Kidney capillary endothelial cell (primary cell): ENCODE measurements at places on chromosomes 5 and 9.

GRCh38 chr9:123445116-123445515, 89.1 kb downstream of the CRB2 start:
- no peak for DNase-seq

GRCh38 chr5:128237546-128237945, 154.0 kb downstream of the SLC12A2 start:
- DNase-seq: no peak

DNA sequence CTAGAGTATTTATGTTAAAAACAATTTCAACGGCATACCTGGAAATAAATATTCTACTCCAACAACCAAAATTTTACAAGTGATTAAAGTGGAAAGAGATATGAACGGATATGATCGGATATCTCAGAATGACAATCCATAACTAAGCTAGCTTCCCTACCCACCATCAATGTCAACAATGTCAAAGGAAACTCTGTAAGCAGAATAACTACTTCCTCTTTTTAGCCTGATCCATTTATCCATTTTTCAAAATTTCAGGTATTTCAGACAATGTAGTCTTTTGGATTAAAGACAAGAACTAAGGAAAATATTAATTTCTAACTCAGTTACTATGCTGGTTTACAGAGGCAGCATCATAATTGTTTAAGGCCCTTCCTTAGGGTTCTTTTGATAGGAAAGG, 188.7 kb downstream of the DENND1A start:
- no peak for DNase-seq

- no peak for DNase-seq
Observed at GRCh38 chr5:115542651-115543364, 1.8 kb downstream of the FEM1C start.

DNA sequence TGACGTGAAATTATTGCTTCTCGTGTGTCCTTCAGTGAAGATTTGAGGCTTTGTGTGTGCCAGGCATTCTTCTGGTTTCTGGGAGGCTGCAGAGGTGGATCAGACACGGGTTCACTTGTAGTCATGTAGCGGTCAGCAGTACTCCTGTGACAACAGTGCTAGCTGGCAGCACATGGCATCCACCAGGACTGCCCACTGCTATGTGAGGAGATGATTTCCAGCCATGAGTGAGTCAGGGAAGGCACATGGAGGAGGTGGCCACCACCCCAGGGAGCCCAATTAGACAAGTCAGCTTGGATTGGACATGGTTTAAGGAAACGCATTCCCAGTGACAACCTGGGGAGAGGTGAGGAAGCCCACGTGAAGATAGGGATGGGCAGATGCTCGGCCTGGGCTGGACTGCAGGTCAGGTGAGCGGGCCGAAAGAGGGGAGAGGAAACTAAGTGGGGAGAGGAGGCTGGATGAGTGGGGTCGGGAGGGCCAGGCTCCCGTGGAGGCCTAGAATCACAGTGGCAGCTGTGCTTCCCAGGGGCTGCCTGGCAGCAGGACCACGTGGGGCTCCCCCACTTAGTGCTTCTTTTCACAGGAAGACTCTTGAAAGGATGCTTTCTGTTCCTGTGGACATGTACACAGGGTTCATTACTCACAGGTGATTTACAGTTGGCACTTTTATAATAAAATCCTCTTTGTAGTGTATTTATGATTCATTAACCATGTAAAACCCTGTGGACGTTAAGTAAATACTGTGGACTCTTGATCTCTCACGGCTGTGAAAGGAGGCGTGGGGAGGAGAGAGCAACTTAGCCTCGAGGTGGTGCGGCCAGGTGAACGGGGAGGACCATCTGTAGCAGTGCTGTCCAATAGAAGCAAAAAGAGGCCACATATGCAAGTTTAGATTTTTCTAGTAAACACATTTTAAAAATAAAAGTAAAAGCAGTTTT, 80.0 kb upstream of the OTULINL start:
- DNase-seq: no peak

DNA sequence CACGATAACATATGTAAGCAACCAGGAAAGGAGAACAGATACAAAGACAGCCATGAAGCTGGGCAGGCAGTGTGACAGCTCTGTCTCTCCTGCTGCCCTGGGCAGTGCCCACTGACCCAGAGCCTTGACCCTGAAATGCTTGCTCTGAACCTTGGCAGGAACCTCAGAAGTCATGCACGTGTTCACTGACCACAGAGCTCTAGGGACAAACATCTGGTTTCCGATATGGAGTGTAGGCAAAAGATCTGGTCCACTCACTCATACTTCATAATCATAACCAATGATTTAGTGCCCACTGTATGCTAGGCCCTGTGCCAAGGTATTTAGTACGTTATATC, 102.6 kb downstream of the FSTL4 start:
- no peak for DNase-seq

- DNase-seq: no peak
Observed at GRCh38 chr9:6924988-6925563, 167.3 kb downstream of the KDM4C start.

DNA sequence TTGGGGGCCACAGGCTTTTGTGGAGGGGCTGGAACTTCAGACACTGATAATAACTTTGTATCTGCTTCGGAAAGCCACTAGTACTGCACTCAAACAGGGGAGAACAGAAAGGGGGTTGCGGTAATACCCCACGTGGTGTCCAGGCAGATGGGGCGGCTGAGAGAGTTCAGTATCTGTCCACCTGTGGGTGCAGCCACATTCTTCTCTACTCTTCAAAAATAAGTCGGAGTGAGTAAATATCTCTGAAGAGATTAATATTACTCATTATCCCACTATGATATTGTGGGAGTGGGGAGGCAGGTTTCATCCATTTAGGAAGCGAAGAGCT, 102.1 kb upstream of the SSBP2 start:
- no peak for DNase-seq

DNA sequence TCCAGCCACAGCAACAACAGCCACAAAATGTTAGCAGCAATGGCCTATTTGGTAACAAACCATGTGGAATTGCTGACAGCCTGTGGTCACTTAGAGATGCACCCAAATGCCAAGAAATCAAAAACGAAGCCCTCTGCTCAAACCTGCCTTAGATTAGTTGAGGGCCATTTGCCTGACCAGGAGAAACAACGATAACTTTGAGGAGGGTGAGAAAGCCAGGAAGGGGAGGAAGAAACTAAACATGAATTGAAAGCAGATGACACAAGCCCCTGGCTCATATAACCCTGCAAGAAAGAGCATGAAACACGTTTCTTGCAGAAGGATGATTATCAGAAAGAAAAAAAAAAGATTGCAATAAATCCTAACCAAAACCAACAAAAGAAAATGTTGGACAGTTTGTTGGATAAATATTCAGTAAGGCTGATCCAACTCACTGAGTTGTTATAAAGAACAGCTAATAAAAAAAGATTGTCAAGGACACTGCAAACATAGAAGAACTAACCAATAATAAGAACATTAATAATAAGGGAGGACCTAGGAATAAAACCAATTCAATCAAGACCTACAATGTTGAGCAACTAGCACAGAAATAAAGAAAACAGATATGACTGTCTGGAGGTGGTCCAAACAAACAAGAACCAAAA, 140.5 kb upstream of the SLC30A5 start:
- no peak for DNase-seq

- no peak for DNase-seq
Observed at GRCh38 chr9:23412458-23412857, 413.6 kb downstream of the ELAVL2 start.

GRCh38 chr5:116876240-116876840, 301.7 kb upstream of the SEMA6A start:
- peak; percentile 41 for DNase-seq

DNA sequence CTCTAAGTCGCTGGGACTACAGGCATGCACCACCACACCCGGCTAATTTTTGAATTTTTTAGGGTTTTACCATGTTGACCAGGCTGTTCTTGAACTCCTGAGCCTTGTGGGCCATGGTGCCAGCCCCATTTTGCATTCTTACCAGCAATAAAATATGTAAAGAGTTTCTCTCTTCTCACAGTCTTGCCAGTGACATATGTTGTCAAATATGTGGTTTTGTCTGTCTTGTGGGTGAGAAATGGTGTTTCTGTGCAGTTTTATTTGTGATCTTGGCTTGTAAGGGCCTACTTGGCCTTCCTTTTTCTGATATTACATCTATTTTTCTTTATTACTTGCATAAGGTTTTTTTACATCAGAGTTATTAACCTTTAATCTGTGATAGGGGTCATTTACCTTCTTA, 47.1 kb downstream of the SPIN1 start:
- no peak for DNase-seq

GRCh38 chr9:78871452-78872331, 574.8 kb downstream of the PSAT1 start:
- no peak for DNase-seq

GRCh38 chr9:132885720-132886333, 7.1 kb downstream of the SPACA9 start:
- DNase-seq: no peak

DNA sequence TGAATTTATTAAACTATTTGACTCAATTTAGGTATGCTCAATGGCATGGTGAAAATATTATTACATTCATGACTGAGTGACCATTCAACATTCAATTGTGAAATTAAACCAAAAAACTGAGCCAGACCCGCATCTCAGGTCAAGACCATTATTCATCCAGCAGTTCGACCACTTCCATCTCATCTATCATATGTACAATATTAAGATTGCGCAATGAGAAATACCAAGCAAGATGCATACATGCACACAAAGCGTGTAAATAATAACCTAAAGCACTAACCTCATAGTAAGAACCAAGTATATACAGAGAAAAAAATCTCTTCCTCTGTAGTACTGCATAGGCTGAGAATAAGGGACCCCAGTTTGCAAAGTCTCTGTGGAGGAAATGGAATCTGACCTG, 310.2 kb downstream of the ADGRV1 start:
- no peak for DNase-seq

DNA sequence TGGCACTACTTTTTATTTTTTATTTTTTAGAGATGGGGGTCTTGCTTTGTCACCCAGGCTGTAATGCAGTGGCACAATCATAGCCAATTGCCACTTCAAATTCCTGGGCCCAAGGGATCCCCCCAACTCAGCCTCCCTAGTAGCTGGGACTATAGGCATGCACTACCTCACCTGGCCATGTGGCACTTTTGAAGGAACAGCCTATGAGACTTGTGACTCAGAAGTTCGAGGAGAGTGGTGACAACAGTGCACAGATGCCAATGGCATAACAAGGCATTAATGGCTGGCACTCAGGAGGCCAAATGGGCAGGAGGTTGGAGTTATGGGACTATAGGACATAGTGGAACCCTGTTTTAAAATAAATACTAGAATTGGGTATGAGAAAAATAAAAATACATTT, 33.7 kb downstream of the ANKRD31 start:
- DNase-seq: no peak

GRCh38 chr9:114958021-114958843, 27.8 kb upstream of the TNFSF8 start:
- no peak for DNase-seq

DNA sequence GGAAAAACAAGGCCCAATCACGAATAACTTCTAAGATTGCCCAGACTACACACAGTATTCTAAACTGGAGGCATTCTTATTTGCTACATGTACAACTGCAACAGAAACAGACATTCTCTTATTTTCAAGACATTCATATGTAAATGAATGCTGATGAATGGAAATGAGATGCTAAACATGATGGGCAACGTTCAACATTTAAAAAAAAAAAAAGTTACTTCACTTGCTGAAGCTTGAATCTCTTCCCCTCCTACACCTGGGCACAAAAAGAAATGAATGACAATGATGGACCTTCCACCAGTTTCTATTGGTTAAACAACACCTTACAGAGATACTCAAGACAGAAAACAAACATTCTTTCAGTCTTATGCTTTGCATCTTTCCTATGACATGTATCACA, 160.5 kb downstream of the BNC2 start:
- no peak for DNase-seq

DNA sequence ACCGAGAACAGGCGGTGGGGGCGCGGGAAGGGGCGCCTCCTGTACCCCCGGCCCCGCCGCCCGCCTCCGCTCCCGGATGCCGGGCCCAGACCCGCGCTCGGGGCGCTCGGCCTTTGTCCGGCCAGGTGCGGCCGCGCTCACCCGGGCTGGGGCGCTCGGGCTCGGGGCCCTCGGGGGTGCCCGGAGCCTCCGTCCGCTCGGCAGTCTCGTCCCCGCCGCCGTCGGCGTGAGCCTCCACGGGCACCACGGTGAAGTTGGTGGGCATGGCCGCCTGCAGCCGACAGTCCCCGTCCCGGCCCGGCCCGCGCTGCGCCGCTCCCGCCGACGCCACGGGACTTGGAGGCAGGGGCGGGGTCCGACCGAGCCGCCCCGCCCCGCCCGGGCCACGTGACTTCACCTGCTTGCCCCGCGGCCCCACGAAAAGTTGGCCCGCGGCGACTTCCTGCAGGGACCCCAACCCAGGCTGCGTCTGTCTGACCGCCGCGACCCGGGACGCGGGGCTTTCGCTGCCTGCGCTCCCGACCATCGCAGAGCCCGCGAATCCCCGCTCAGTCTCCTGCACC, at the start of gene SLC12A7:
SLC12A7 (minus strand) TSS at position 337 of the 563 bp plus-strand sequence; CDS start at position 265, 72 bp downstream.
- DNase-seq: no peak

GRCh38 chr9:1034271-1034670, 15.9 kb upstream of the DMRT2 start:
- DNase-seq: no peak

DNA sequence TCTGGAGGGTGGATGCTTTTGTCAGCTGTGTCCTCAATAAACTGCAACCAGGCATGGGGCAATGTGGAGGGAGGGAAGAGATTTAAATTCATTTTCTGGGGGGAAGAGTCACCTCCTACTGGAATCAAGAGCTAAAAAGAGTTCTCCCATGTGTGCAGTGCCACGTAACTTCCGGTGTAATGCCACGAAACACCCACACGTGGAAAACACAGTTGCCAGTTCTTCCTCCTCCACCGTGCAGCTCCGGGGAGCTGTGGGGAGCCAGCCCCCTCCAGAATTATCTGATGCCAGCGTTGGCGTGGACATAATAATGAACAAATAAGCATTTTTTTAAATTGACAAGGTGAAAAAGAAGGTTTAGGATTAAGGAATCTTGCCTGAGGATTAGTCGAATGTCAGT, 32.1 kb upstream of the MED10 start:
- no peak for DNase-seq

DNA sequence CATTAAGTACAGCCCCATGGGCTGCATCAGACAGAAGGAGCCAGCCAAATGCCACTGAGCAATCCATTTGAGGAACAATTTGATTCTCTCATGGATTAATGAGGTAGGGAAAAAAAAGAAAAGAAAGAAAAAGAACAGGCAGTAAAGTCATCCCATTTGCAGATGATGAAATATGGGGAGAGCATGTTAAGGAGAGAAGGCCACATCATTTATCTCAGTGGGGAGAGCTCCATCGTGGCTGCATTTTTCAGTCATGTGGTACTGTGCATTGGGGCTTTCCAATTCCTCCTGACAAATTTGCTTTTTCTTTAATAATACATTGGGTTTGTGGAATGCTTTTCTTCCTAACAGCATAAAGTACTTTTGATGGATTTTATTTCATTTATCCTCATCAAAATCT, 375.2 kb upstream of the TLE4 start:
- no peak for DNase-seq

- DNase-seq: no peak
Observed at GRCh38 chr5:999032-999501, 9.5 kb upstream of the NKD2 start.
